NCI-H446 (cell line): ENCODE measurements at places on chromosomes 1 and 21.

DNA sequence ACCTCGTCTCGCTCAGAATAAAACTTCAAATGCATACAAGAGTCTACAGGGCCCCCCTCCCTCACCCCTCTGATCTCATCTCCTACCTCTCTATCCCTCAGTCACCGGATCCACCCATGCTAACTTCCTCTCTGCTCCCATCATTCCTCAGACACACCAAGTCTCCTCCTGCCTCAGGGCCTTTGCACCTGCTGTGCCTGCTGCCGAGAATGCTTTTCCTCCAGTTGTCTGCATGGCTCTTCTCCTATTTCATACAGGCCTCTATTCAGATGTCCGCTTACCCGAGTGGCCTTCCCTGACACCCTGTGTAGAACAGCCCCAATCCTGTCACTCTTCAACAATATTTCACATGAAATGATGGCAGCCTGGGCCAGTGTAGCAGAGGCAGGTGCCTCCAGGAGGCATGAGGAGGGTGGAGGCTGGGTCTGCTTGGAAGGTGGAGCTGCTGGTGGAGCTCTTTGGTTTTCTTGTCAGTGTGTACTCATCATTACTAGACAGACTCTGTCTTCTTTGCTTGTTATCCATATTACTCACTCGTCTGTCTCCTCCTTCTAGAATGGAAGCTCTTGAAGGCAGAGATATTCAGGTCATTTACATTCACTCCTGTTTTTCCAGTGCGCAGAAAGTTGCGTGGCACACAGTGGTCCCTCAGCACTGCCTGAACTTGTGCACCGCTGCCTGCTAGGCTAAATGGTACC, 4.2 kb downstream of the SH2D2A start:
- no peak for DNase-seq

- DNase-seq = no peak
Observed at GRCh38 chr1:226576601-226577000, 28.0 kb downstream of the STUM start.

- no peak for DNase-seq
Observed at GRCh38 chr1:234853906-234854644, 244.1 kb upstream of the IRF2BP2 start.

GRCh38 chr1:37513795-37514349, 694 bp downstream of the MEAF6 start:
- DNase-seq = no peak

GRCh38 chr1:197768014-197768805, 7.1 kb downstream of the DENND1B start:
- peak; percentile 33 for DNase-seq

DNA sequence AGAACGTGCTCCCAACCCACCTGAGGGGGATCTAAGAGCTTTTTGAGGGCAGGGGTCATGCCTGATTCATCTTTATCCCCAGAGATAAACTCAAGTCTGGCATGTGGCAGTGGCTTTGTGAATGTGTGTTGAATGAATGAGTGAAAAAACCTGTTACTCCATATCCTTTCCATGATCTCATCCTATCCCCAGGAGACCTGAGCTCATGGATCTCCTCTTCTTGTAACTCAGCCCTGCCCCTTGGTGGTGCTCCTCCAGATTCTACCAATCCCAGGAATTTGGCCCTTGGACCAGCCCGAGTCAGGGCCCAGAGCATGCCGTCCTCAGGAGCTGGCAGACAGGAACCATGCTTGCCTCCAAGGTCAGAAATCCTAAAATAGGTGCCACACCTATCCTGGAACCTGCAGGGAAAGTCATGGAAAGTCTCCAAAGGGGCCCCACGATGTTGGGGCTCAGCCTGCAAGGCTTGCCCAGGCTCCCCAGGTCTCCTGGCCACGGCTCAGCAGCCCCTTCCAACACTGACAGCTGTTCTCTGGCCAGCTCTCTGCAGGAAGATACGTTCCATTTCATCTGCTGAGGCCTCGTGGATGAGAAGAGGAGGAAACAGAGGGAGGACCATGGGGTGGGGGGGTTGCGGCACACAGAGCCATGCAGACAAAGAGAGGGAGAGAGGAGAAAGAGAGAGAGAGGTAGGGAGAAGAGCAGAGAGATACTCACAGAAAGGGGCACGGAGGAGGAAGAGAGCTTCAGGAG, 214.6 kb downstream of the TRABD2B start:
- no peak for DNase-seq

DNA sequence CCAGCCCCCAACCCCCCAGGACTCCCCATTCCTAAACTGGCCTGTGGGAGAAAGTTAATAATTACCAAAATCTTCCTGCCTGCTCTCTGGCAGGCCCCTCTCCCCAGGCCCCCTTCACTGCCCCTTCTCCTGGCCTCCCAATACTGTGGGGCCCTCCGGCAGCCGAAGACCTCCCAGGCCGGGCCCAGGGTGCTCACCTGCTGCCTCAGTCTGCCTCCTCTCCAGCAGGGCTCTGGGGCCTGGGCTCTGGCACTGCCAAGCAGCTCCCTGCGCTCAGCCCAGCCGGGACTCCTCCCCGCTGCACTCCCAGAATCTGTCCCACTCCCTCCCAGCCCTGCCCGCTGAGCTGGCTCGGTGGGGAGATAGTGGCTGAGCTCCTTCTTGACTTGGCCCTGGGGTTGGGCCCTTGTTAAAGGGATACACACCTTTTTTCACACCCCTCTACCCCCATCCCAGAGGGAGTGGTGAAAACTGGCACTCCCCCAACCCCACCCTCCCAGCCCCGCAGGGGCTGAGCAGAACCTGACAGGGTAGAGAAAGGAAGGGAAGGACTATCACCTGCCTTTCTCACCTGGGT, at the start of gene S100A16:
TSS of gene S100A16 (minus strand) at position 383 of the 577 bp plus-strand sequence. CDS start 4,986 bp downstream, outside the sequence.
- peak; percentile 75 for DNase-seq

DNA sequence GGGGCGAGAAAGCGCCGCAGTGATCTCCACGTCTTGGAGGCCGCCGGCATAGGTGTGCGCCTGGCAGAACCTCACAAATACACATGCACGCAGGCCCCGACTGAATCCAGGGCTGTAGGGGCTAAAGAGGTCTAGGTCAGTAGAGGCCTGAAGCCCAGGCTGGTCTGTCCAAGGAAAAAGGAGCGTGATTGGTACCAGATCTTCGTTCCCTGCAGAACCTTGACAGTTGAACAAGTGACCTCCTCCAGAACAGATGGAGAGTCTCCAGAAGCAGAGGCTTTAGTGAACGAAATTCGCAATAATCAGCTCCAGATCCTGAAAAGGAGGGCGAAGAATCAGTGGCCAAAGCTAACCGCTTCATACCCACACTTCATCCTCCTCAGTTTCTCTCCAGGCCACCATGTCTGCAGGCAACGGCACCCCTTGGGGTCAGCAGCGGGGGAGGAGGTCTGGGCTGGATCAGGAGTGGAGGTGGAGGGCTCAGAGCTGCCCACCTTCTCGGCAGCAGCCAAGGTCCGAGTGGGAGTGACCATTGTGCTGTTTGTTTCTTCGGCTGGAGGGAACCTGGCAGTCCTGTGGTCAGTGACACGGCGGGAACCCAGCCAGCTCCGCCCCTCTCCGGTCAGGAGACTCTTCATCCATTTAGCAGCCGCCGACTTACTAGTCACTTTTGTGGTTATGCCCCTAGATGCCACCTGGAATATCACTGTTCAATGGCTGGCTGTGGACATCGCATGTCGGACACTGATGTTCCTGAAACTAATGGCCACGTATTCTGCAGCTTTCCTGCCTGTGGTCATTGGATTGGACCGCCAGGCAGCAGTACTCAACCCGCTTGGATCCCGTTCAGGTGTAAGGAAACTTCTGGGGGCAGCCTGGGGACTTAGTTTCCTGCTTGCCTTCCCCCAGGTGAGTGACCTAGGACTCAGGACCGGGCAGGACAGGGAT, 749 bp upstream of the PEX11B start:
- DNase-seq = no peak

DNA sequence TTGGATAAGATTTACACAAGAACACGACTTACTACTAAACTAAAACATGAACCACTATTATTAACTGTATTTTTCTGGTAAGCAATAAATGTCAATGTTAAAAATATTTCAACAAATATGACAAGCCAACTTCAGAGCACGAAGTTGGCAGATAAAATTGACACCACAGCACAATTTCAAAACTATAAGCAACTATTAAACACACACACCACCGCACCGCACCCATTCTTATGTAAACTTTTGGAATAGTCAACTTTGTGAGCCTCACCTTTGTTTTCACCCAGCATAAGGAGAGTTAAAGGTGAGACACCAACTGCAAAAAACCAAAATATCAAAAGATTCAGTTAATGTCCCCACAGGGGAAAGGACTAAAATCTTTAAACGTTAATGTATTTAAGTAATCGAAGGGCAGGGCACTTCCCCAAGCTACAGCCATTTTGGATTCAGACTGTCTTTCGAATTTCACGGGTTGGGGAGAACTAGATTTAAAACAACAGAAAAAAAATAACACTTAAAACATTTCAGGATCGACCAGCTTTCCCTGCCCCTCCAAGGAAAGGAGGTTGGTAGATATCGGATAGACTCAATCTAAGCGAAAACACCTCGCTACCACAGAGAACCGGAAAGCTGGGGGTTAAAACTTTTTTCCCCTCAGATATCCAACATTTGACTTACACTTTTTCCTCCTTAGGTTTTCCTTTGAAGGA, 872 bp downstream of the GPBP1L1 start:
- no peak for DNase-seq

DNA sequence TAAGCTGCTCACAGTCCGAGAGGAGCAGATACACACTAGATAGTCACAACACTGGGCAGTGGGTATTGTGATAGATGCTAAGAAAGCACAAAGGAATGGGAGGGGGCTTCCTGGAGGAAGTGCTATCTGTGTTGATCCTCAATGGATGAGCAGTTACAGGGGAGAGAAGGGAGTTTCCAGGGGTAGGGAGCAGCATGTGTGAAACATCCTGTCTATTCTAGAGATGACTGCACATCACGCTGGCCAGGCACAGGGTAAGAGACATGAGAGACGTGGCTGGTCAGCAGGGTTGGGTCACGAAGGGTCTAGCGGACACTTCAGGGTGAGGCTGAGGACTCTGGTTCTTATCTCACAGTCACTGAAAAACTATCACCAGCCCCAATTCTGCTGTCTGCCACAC, 235.2 kb downstream of the TRABD2B start:
- DNase-seq = no peak

GRCh38 chr21:43812957-43813655, 23.7 kb downstream of the RRP1 start:
- DNase-seq = no peak

DNA sequence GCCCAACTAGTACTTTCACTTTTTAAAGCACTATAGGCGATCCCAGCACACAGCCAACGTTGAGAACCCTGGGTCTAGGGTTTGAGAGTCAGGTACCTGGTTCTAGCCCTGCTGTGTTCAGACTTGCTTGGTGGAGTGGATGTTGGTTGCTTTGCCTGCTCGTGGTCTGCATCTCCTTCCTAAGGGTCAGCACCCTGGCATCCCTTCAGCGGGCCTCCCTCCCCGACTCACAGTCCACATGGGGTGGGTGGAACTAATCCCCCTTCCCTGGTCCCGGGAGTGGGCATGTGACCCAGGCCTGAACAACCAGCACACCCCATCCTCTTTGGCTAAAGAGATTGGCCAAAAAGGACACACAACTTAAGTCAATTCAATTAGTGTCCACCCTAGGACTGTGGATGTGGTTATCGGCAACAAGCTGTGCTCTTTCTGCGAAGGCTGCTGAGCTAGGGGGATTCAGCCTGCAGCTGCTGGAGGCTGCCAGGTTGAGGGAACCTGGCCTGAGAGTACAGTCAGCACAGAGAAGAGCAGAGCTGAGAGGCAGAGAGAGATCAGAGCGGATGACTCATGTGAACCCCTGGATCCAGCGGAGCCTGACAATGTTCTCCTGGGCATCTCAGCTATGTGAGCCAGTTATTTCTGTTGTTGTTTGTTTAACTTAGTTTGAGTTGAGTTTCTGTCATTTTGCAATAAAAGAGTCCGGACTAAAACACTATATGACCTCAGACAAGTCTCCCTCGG, 138.9 kb downstream of the ACTL8 start:
- DNase-seq = no peak

DNA sequence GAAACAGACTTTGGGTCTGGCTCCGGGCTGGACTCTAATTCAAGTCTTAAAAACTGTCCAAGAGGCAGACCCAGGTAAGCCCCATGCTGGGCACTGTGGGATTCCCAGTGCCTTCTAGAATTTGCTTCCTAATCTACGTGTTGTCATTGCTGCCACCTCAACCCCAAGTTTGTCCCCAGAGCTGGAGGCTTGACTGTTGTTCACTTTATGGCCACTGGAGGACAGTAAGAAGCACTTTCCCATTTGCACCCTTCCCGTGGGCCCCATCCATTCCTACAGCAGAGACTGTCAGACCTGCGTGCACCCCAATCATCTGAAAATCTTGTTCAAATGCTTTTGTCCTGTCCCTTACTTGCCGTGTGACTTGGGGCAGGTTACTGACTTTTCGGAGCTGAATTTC, 29.4 kb upstream of the VASH2 start:
- DNase-seq = no peak

DNA sequence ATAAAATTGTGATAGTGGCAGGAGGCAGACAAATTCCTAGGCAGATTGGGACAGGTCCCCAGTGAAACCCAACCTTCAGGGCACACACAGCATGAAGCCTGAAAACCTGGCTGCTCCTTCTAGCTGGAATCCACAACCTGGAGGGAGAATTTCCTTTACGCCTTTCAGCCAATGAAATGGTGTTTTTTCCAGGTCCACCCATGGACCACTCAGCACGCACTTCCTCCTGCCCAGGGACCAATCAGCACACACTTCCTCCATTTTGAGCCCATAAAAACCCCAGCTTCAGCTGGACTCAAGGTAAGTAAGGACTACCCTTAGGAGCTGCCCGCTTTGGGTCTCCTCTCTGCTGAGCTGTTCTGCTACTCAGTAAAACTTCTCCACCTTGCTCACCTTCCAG, 120.1 kb downstream of the AKT3 start:
- DNase-seq = no peak

DNA sequence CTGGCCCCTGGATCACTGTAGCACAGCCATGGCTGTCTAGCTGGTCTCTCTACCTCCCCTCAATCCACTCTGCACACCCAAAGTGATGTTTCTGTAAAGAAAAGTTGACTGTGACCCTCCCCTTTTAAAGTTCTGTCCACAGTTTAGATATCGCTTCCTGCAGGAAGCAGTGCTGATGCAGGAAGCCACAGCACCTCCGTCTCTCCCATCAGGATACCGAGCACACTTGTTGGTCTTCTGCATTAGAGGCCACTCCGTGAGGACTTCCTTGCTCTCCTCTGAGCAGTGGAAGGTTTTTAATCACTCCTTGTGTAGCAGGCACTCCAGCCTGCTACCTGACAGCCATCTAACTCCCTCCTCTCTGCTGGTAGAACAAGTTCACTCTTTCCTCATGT, 69.5 kb downstream of the GADD45A start:
- no peak for DNase-seq

DNA sequence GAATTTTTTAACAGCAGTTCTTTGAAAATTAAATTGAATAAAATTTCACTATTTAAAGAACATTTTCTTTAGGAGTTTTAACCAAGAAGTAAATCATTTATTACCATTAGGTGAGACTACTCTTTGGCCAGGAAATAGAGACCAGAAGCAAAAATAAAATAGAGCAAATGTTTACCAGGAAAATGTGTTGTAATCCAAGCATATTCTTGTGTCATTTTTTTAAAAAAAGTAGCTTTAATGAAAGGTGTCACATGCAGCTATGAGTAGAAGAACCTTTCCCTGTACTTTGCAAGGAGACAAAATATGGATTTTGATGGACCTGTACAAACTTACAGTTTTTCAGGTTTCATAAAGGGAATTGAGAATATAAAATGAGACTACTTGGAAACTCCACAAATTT, 140.8 kb downstream of the NFIA start:
- DNase-seq = no peak

GRCh38 chr1:92749024-92749634, 35.8 kb downstream of the EVI5 start:
- peak; percentile 75 for DNase-seq
